ENCODE measurements at places on chromosomes 16 and 17. TPM values are rescaled to one million over a fixed set of nuclear protein-coding genes. Genes with fewer than 3 reads are reported as not detected.
A peak's percentile ranks its signal among the peaks of the same experiment; 100 is the strongest.

Gene G6PC1
- total RNA-seq = not detected

Gene ARHGDIG
- not detected for total RNA-seq

GRCh38 chr16:15847611-15848175 lies 9.1 kb downstream of the MYH11 start:
- no peak for DNase-seq

- no peak for DNase-seq
Observed at GRCh38 chr17:4304417-4305027, 40.7 kb upstream of the ANKFY1 start.

Gene OR4D1
- not detected for total RNA-seq

Gene RAB37
- 0.20 TPM for total RNA-seq

DNA sequence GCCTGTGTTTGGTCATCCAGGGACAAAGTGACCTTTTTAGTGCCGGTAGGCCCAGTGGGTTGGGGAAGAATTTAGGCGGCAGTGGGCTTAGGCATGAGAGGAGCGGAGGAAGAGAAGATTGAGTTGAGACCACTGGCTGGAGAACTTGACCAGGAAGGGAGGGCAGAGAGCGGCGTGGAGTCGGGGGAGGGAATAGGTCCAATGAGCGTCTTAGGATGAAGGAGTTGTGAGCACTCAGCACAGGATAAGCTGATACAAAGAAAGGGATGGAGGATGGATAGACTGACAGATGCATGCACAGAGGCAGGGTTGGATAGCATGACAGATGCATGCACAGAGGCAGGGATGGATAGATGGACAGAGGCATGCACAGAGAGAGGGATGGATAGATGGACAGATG lies 8.0 kb downstream of the IL32 start:
- no peak for DNase-seq

DNA sequence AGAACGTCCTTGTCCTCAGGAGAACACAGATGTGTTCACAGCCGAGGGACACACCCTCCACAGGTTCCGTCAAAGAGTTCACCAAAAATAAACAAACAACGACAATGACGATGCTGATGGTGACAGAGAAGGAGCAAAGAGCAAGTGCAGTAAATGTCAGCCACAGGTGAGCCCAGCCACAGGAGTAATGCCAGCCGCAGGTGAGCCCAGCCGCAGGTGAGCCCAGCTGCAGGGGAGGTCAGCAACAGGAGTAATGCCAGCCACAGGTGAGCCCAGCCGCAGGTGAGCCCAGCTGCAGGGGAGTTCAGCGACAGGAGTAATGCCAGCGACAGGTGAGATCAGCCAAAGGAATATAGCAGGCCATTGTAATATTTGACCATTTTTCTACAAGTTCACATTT lies 315.2 kb downstream of the FOXL1 start:
- no peak for DNase-seq

DNA sequence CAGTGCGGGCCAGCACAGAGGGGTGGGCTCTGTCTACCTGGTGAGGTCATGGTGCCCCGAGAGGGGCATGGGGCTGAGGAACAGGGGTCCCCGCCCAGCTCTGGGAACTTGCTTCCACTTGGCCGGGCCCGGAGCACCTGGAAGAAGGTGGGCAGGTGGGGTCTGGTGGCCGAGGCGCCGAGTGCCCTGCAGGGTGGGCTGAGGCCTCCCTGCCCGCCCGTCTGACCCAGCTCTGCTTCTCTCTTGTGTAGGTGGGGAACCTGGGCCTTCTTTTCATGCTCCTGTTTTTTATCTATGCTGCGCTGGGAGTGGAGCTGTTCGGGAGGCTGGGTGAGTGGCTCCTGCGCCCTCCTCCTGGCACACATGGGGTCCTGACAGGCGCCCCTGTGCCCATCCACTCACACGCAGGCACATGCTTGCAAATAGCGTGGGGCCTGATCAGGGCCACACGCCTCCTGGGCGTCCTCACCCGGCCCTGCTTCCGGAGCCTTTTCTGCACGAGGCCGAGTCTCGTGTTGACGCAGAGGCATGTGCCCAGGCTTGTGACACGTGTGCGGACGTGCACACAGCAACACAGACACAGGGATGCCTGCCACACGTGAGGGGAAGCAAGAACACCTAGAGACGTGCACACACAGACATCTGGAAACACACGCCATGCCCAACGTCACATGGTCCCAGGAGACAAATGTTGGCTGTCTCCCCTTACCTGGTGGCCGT lies 8.2 kb downstream of the TPSG1 start:
- no peak for DNase-seq

Gene CTRB1
- total RNA-seq = not detected

DNA sequence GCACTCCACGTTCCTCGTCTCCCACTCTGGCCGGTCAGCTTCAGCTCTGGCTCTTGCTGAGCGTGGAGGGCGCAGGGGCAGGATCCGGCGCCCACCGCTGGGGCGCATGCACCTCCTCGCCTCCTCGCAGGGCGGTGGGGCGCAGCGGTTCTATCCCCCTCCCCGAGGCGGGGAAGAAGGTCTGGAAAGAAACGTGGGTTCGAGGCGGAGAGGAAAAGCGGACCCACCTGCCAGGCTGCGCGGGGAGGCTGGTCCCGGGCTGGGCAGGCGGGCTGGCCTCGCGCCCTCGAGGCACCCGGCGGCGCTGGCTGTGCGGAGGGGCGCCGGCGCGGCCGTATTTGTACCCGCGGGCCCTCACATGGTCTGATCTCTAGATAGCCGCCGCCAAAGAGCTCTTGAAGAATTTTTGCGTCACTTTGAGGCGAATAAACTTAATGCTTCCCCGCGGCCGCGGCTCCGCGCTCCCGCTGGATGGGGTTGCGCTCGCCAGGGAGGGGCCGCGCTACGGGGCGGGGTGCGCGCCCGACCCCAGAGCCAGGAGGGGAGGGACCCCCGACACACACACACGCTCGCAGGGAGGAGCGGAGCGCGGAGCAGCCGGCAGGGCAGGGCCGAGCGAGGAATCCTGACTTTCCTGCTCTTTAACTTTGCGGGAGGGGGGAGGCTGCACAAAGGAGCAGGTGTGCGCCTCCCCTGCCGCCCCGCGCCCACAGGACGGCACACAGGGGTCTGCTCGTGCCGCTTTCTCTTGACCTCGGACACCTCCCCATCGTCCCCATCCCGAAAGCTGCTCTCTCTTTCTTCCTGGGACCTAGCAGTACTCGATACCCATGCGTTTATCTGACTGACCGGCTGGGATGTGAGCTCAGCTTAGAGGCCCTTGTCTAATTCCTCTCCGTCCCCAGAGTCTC lies at the start of gene SLC6A4:
Gene SLC6A4 (minus strand): TSS at position 312 of the 911 bp plus-strand sequence. CDS start 13,739 bp downstream, outside the sequence.
- DNase-seq = no peak

GRCh38 chr16:50273888-50274325 lies 7.6 kb downstream of the ADCY7 start:
- no peak for DNase-seq

DNA sequence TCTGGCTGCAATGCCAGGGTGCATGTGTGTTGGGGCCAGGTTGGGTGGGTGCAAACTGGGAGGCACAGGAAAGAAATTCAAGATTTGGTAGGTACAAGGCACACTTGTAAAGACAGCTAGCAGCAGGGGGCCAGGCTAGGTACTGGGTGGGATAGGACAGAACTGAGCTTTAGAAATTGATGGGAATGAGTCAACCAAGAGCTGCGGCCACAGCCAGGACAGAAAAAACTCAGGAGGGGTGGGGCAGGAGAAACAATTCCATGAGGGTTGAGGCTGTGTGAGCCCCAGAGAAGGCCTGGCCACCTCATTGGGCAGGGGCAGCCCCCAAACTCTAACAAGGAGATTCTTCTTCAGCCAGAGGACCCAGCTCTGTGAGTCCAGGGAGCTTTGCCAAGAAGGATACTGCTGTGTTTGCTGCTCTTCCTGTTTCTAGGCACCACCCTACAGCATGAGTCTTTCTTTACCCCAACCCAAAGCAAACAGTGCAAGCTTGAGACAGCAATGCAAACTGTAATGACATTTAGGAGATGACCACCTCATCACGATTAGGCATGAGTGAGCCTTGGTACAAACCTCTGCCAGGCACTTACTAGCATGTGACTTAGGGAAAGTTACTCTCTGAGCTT lies 21.3 kb upstream of the CCDC182 start:
- DNase-seq = no peak

GRCh38 chr17:55334285-55334684 lies 69.5 kb downstream of the HLF start:
- peak; percentile 62 for DNase-seq
